NCI-H1105 treated with DMSO at 0.1 percent for 48 hours (cell line): ENCODE measurements at places on chromosomes 5 and 9.

DNA sequence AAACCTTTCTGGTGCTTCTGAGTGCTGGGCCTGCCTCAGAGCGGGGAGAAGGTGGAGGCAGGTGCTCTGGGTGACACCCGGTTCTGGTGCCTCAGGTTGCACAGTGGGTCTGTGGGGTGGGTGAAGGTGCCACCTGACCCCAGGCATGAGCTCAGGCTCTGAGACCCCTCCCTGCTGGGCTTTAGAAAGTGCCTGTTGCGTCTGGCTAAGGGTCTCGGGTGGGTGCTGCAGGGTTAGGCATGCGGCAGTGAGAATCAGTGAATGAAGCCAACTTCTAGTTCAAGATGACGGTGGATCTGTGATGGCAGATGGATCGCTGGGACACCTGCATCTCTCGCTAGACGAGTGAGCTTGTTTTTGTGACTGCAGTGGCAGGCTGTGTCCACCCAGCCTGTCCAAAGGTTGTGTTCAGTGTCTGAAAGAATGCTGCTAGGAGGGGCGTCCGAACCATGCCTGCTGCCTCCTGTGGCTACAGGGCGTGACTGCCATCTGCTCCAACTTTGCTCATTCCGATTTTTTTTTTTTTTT is 5.0 kb downstream of the SQSTM1 start:
- DNase-seq = no peak

DNA sequence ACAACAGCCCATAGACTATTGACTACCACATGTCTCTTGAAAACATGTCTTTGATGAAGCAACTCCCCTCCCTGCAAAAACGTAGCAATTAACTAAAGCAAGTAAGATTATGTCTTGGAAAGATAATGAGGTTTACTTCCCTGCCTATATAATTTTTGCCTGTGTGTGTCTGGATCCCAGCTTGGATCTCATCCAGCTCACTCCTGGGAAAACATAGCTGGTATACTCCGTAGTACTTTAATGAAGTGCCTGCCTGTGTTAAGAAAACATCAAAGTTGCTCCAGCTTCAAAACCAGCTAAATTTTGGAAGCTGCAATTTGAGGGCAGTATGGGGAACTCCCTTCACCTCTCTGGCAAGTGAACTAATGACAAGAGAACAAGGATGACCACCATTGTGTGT is 182.6 kb upstream of the C9orf72 start:
- DNase-seq = peak; percentile 73

- DNase-seq = no peak
Observed at GRCh38 chr5:40676613-40677343, 2.9 kb upstream of the PTGER4 start.

GRCh38 chr5:139900546-139901250 is 105.1 kb downstream of the PSD2 start:
- DNase-seq = no peak

DNA sequence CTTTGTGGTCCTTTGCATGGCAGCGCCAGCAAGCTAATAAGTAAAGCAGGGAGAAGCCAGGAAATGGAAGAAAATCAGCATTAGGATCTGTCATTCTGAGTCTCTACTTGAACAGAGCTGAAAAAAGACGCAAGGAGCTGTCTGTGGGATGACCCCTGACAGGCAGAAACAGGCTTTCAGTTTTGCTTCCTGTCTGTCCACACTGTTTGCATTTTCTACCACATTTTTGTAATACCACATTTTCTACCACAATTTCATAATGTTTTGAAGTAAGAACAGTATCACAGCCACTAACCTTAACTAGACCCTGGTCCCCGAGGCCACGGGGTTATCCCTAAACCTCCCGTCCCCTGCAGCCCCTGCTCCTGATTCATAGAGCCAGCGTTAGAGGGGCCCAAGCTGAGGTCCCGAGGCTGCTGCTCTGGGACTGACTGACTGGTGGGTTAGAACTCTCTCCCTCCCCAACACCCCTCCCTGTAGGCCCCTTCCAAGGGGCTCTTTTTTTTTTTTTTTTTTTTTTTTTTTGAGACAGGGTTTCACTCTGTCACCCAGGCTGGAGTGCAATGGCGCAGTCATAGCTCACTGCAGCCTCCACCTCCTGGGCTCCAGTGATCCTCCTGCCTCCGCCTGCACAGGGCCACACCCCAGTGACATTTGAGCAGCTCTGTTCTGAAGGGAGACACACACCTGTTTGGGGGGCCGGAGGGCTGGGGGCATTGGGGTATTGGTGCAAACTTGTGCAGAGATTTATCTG is 4.0 kb upstream of the CLIC3 start:
- no peak for DNase-seq

DNA sequence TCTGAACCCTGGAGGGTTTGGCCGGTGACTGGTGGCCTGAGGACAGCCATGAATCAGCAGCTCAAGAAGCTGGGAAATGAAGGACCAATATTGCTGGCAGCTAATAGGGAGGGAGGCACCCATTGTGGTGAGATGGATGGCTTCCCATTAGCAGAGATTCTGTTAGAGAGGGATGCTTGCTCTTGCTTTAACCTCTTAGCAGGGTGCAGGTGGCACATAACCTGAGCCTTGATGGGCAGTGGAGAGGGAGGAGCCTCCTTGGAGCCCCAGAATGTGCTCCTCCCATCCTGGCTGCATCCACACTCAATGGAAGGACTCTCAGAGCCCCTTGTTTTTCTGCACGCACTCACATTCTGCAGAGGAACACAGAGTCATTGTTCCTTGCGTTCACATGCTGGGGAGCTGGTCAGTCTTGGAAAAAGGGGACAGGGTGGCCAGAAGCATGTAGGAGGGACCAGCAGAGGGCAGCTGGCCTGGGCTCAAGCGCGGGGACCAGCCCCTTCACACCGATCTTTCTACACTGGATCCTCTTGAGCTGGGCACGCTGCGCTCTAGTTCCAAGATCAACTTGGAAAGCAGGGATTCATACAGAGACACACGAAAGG is 161.8 kb downstream of the MED10 start:
- DNase-seq = no peak

GRCh38 chr5:75337366-75338021 is 474 bp downstream of the HMGCR start:
- no peak for DNase-seq

GRCh38 chr5:3153226-3153858 is 401.9 kb upstream of the IRX2 start:
- no peak for DNase-seq

DNA sequence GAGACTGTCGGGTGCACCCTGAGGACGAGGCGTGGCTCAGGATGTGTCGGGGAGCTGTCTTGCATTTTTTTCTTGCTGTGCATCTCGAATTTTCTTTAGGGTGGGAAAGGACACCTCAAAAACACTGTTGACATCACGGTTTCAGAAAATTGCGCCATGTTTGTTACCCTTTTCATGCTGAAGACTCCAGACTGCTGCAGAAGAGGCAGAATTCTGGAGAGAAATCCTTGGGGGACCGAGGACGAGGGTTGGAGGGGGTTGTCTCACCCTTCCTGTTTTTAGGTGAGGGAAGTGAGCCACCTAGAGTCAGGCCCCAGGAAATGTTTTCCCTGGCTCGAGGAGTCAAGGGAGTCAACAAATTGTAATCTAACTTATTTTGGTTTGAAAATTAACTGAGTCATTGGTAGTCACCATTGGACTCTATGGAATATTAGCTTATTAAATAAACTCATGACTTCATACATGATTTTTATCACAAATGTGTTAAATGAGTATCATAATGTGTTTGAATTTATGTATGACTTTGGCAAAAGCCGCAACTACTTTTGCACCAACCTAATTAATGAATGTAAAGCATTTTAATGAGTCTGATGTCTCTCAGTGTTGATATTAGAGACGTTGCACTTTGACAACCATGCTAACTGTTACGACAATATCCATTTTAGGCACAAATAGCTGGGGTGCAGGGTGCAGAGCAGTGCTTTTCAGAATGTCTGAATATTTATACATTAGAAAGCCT is 724 bp upstream of the LYSMD3 start:
- DNase-seq = peak; percentile 67

GRCh38 chr9:98373609-98374008 is 118.2 kb upstream of the TBC1D2 start:
- DNase-seq = no peak

GRCh38 chr9:85339338-85339737 is 402.4 kb downstream of the AGTPBP1 start:
- no peak for DNase-seq

DNA sequence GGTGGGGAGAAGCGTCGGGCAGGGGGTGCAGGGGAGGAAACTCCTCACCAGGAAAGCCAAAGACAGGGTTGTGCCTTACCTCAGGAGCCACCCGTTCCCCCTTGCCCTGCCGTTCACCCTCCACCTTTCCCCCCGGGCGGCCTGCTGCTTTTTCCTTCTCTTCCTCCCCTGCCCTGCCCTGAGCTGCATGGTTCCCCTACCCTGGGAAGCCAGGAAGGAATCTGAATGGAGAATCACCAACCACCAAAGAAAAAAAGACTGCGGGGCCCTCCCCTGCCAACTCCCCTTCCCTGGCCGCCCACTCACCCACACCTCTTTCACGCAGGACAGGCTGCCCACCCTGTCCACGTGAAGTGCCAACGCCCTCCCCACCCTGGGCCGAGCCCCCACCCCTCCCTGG is 820 bp upstream of the NFX1 start:
- no peak for DNase-seq

DNA sequence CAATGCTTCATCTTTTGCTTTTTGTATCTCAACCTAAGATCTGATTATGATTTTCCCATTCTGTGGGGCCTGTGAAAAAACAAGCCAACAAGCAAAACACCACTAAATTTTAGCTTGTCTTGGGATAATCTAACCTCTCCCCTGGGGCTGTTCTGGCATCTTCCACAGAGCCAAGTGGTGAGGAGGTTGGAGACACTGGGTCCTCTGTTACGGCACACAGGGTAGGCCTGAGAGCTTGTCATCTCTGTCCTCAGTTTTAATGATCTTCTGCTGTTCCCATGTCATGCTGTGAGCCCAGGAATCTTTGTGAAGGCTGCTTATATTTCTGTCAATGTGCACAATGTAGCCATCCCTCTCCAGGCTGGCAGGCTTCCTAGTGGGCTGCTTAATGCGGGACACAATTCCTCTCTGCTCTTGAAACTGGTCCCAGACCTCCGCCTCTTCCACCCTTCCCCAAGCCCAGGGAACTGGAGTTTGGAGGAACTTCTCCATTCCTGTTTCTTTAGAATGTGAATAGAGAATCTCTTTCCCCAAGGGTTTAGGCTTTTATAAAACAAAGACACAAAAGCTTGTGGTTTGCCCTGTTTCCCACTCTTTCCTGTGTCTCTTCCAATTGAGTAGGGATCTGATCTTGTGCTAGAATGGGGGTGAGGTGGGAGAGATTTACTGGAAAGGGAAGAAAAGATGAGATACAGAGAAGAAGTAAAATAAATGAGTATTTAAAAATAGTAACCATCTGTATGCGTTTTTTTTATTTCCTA is 30.9 kb upstream of the SEMA6A start:
- DNase-seq = no peak

DNA sequence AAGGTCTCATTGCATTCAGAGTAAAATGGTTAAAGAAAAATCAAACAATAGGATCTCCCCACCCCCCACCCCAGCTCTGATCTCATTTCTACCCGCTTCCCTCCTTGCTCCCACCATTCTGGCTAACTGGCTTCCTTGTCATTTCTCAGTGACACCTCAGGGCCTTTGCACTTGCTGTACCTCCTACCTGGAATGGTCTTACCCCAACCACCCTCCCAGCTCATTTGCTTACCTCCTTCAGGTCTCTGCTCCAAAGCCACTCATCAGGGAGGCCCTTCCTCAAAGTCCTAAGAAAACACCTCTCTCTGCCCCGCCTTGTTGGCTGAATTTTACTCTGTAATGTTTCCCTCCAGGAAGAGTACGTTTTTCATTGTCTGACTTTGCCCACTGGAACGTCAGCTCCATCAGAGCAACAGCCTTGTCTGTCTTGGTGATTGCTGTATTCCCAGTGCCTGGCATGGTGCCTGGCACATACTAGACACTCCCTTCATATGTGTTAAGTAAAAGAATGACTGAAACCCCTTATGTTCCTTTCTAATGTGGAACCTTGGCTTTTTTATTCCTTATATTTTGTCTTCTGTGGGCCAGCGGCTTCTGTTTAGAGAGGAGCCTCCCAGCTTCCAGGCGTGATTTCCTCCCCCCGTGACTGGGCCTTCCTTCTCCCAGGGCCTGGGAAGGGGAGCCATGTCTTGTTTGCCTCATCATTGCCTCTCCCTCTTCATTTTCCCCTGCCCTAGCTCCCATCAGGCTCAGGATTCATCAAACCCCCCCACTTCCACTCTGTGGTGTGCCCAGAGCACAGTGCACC is 26.9 kb downstream of the NEURL1B start:
- no peak for DNase-seq

DNA sequence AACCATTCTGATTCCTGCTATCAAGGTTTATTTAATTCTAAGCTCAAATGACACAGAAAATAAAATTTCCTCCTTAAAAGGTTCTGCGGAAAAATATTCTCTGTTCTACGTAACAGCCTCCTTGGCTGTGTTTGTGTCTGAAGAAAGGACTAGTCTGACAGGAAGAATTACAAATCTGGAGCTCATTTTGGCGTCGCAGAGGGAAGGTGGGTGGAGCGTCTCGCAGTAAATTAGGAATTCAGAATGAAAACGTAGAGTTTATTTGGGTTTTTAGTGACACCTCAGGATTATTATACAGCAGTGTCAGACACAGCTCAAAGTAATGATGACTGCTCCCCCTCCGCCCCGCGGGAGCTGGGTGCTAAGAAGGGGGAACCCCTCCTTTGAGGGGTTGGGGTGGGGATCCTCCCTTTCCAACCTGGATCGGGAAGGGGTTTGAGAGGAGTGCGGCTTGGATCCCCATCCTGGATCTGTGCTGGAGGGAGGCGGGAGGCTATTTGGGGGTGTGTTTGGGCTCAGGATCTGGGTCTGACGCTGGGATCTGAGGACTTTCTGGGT is 933 bp upstream of the TGFBR1 start:
- DNase-seq = no peak

- DNase-seq = no peak
Observed at GRCh38 chr5:168874713-168875380, 295.7 kb upstream of the PANK3 start.

DNA sequence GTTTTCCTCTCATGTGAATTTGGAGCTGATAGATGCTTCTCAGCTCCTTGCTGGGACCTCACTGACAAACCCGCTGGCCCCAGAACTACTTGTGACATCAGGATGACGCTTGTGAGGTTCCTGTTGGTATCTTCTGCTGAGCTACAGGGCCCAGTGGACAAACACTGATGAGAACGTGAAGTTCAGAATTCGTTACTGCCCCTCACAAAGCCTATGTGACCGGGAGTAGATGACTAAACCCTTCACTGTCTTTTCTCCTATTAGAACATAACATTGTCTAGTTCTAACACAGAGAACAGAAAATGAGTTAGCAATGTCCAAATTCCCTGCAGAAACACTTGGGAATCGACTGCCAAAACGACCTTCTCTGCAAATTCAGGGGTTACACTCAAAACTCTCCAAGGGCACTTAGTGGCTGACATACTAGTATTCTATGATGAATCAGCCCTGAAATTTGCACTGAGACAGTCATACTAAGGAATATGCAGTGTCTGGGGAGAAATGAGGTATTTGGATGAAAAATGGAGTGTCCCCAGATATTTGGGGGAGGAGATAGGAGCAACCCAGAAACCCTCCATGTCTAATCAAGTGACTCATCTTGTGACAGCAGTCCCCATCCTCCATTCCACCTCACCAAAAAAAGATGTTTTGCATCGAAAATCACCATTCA is 143.2 kb upstream of the TRIM32 start:
- no peak for DNase-seq
